NCI-H146 (cell line): ENCODE measurements at places on chromosomes 5 and 9.

GRCh38 chr9:100730086-100730485 lies 152.2 kb downstream of the CAVIN4 start:
- DNase-seq = no peak

GRCh38 chr9:136802321-136802720 lies 5.4 kb upstream of the RABL6 start:
- DNase-seq = no peak

DNA sequence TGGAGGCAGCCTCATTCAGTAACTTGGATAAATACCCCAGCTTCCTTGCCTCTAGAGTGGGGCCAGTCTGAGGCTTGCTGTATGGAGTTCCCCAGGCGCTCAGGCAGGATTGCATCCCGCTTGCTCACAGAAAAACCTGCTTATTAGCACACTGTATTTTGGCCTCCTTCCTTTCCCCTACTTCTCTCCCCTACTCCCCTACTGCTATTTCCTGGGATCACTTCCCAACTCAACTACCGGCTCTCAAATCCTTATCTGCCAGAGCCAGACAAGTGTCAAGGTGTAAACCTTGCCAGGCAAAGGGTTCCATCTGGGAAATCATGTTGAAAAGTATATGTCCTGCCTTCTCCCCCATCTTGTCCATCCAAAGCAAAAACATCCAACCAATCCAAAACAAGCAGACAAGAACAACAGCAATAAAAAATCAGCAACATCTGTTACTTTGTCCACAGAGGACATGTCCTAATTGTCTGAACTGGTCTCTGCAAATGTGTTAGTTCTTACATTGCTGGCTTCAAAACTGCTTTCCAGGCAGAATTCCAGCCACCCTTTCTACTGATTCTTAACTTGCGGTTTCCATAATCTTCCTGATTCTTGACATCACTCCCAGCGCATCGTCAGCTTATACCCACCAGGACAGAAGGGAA lies 164.1 kb upstream of the SEMA6A start:
- no peak for DNase-seq

GRCh38 chr5:107519900-107520354 lies 150.8 kb downstream of the EFNA5 start:
- DNase-seq = peak; percentile 35

GRCh38 chr5:16437977-16438376 lies 27.6 kb downstream of the ZNF622 start:
- DNase-seq = no peak

GRCh38 chr9:5569891-5570290 lies 59.0 kb upstream of the RIC1 start:
- DNase-seq = no peak

DNA sequence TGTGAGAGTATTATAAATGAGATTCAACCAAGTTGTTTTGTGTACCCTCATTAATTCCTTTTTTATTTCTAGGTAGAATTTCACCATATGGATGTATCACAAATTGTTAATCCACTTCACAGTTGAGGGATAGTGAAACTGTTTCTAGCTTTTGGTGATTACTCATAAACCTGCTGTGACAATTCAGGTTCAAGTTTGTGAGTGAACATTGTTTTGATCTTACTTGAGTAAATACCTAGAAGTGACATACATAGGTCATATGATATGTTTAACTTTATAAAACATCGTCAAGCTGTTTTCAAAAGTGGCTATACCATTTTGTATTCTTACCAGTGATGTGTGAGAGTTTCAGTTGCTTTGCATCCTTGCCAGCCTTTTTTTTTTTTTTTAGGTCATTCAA lies 112.9 kb downstream of the CAMK4 start:
- DNase-seq = no peak

- DNase-seq = no peak
Observed at GRCh38 chr5:34487159-34487879, 168.8 kb upstream of the RAI14 start.

DNA sequence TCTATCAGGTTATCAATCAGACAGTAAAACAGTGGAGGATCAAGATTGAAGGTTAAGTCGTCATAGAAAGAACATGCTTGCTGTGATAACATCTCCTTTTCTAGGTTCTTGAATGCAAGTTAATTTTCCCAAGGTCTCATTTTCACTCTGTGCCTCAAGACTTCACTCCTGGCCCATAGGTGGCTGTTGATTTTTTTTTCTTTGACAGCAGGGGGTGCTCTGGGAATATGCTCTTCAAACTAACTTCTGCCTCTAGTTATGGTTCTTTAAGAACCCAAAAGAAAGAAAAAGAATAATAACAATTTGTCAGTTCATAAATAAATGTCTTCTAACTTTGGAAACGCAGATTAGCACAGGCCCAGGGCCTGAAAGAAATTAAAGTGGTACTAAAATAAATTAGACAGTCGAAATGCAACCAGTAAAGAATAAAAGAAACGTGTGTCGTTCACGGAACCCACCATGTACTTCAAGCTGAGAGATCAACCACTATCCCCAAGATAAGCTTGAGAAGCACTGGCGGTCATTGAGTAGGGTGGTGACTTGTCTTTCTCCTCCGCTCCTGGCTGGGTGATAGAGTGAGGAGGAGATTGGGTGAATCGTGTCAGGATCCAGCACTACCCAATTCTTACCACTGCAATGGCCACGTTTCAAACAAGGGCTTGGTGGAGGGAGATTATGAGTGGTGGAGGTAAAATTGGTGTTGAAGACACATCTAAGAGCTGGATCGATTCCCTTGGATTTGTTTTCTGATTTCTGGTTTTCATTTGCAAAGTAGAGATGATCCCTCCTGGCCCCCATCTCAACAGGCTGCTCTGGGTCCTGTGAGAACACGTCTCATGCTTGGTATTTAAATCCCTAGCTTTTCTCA lies 93.4 kb upstream of the IRX4 start:
- no peak for DNase-seq

- DNase-seq = peak; percentile 12
Observed at GRCh38 chr5:73135429-73136054, 15.2 kb downstream of the TMEM171 start.

DNA sequence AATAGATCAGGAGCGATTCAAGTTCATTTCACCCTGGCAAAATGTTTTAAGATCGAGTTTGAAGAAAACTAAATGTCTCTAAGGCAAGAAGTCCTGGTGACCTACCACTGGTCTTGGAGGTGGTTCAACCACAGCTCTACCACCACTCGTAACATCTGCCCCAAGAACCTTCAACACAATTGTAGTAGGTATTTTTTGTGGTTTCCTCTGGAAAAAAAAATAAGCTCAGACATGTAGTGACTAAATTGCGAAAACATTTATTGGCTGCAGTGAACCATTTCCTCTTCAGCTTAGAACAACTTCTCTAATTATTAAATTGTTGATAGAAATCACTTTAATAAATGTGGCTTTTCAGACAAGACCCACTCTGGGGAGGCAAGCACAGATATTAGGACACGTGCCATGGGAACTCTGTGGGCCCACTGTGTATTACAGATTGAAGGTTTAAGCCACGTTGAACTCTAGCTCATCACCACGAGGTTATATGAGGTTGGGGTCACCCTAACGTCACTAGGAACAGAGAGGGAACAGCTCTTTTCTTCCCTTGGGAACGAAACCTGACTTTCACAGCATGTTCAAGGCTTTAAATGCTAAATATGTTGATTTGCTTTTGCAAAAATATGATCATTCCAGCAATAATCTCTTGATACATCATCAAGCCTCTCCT lies 142.9 kb downstream of the HSD17B3 start:
- no peak for DNase-seq

DNA sequence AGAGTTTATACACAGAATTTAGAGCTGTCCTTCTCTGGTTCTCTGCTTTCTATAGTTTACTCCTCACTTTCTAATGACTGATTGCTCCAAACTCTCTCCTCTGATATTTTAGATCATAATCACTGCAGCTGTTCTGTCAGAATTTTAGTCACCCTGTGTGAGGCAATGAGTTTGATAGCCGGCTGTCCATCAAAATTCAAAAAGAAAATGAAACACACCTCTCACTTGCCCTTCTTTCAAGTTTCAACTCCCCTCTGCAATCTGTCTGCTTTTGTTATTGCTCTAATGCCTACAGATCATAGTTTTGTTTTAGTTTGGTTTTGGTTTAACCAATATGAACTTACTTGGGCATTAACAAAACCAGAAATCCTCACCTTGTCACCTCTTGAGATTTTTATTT lies 23.3 kb upstream of the ABLIM3 start:
- DNase-seq = no peak

DNA sequence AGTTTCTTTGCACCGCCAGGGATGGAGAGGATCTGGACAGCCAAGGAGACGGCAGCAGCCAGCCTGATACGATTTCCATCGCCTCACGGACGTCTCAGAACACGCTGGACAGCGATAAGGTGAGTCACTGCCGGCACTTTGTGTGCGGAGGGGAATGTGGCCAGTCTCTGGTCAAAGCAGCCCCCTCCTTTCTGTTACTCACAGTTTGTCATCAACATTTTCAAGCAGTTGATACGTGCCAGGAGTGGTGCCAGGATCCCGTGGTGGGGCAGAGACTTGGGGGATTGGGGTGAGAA lies 175.1 kb upstream of the OTULINL start:
- no peak for DNase-seq

- DNase-seq = peak; percentile 20
Observed at GRCh38 chr9:32344551-32345182, 39.8 kb upstream of the ACO1 start.

GRCh38 chr9:69299826-69300225 lies 25.2 kb upstream of the ENTREP1 start:
- no peak for DNase-seq

DNA sequence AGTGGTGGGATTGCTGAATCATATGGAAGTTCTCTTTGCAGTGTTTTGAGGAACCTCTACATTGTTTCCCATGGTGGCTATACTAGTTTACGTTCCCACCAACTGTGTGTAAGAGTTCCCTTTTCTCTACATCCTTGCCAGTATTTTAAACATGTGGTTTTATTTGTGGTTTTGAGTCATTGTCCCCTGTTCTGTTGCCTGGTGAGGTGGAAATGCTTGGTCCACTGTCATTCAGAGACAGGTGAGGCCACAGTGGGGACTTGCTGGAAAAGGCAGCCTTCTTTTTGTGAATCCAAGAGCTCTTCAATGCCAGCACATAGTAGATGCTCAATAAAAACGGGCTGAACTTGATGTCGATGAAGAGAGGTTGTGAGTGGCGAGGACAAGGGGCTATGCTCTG lies 44.2 kb downstream of the SH3PXD2B start:
- DNase-seq = no peak

GRCh38 chr5:92409134-92409533 lies 1026.0 kb upstream of the ARRDC3 start:
- no peak for DNase-seq

DNA sequence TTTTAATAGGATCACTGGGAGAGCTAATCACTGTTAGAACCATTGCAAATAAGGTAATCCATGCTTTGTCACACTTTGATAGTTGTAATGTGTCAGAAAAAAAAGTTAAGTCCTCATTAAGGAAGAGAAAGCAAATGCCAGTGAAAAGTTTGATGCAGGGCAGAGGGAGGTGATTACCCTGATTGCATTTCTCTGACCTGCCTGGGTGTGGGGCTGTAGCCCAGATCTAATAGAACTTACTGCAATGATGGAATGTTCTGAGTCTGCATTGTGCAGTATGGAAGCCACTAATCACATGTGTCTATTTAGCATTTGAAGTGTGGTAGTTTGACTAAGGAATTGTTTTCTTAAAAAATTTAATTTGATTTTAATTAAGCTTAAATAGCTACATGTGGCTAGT lies 202.7 kb downstream of the ATP10B start:
- DNase-seq = peak; percentile 20

- no peak for DNase-seq
Observed at GRCh38 chr5:41842777-41843176, 27.4 kb downstream of the OXCT1 start.

DNA sequence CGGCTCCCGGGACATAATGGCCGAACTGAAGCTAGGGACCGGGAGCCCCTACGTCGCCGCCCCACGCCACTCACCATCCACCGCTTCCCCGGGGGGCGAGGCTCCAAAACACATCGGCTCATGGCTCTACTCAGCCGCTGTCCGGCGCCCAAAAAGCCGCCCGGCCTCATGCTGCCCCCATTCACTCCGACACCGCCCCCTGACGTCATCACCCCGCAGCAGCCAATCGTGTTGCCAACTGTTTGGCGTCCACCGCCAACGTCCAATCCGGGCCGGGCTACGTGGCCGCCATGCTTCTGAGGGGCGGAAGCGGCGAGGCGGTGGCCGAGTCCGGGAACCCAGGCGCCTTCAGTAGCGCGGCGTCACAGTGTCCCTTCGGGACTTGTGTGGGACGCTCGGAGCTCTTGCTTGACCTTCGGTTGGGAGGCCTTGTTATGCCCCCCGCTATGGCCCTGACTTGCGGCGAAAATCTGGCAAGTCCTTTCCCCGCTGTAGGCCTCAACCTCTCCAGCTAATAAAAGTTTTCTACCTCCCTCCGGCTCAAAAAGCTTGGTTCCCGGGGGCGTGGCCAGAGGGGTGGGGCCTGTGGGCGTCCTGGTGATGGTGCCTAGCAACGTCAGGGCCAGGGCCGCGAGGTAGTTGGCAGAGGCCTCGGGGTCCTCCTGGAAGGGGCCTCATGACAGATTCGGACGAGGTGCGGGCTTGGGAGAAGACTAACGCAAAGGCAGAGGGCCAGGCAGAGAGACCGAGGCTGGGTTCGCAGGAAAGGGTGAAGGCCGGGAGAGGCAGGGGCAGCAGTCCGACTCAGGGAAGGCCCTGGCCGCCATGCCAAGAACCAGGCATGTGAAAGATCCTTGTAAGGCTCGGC lies at the start of the genes PTRH1 and TTC16:
Gene PTRH1, minus strand, starts transcription at position 194 of the 868 bp plus-strand sequence. Its CDS starts 24 bp downstream, at position 170.
Gene TTC16, plus strand, starts transcription at position 610 of the 868 bp plus-strand sequence. Its CDS starts 67 bp downstream, at position 677.
- DNase-seq = peak; percentile 86

GRCh38 chr5:35811108-35811741 lies 45.5 kb upstream of the IL7R start:
- DNase-seq = no peak

- DNase-seq = no peak
Observed at GRCh38 chr9:96350866-96351265, 32.6 kb downstream of the SLC35D2 start.

- DNase-seq = peak; percentile 39
Observed at GRCh38 chr5:135543485-135544304, 7.9 kb upstream of the NEUROG1 start.

DNA sequence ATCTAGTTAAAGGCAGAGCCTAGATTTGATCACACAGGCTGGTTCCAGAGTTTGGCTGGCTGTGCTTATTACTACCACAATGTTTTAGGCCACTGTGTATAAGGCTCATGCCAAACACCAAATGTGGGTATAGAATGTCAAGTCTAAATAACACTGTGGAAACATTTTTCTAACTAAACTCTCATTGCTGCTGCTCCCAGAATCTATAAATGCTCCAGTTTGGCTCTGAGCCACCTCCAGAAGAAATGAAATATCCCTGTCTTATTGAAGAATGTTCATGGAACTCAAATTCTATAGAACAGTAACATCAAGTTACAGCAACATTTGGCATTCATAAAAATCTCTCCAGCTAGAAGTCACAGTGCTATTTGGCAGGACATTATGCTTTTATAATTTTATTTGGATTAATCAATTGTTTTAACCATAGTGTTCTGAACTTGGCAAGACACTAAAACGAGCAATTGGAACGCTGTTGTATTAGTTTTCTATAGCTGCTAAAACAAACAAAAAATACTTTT lies 178.1 kb upstream of the COX7C start:
- no peak for DNase-seq
